ENCODE measurements at places on chromosomes 2 and 18. TPM values are rescaled to one million over a fixed set of nuclear protein-coding genes. Genes with fewer than 3 reads are reported as not detected.

GRCh38 chr2:110888411-110888810 is 156.0 kb downstream of the ACOXL start:
- DNase-seq, result no peak

FOXD4L1 gene
- not detected for total RNA-seq

DNA sequence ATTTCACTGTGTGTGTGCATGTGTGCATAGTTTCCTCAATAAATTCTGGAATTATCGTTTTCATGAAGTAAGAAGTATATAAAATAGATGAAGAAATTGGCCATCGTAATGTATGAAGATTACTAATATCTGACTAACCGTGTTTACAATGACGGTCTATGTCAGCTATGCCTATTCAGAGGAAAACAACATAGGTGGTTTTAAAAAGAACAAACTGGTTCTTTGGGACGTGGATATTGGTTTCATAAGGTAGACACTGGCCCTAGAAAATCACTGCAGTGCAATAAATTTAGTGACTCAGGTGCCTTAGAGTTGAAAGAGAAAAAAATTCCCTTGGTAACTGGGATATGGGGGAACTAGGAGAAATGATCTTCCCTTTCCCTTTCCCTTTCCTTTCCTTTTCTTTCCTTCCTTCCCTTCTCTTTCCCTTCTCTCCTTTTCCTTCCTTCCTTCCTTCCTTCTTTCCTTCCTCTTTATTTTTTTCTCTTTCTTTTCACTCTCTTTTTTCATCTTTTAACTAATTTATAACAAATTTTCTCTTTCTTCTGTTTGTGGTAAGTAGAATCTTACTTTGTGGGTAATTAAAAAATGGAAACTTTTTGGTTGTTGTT is 36.4 kb downstream of the MAP2 start:
- DNase-seq, result no peak

- DNase-seq, result peak; percentile 57
These were observed 27.1 kb downstream of the MTERF4 start for GRCh38 chr2:241074901-241075540.

GRCh38 chr18:62418258-62418657 is 93.1 kb downstream of the TNFRSF11A start:
- no peak for DNase-seq

RUFY4 gene
- total RNA-seq, result not detected

LRRTM1 gene
- total RNA-seq, result 29.1 TPM

TTC39C gene
- 21.6 TPM for total RNA-seq

- no peak for DNase-seq
These were observed 184.0 kb downstream of the PDE11A start for GRCh38 chr2:177888581-177888980.

NTSR2 gene
- total RNA-seq, result not detected

DNA sequence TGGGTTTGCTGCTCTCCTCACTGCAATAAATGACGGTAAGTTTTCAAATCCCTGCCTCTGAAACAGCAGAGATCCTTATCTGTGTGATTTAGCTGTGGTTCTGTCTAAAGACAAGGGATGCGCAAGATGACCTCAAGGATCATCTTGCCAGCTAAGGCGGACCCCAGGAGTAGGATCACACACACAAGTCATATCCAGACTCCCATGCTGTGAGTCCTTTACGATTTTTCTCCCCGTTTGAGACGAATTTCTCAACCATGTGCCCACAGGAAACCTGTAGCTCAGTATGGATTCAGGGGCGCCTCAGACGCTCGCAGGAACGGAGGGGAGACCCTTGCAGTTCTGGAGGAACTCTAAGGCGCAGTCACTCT is 11.1 kb upstream of the DCTN1 start:
- DNase-seq, result no peak

DNA sequence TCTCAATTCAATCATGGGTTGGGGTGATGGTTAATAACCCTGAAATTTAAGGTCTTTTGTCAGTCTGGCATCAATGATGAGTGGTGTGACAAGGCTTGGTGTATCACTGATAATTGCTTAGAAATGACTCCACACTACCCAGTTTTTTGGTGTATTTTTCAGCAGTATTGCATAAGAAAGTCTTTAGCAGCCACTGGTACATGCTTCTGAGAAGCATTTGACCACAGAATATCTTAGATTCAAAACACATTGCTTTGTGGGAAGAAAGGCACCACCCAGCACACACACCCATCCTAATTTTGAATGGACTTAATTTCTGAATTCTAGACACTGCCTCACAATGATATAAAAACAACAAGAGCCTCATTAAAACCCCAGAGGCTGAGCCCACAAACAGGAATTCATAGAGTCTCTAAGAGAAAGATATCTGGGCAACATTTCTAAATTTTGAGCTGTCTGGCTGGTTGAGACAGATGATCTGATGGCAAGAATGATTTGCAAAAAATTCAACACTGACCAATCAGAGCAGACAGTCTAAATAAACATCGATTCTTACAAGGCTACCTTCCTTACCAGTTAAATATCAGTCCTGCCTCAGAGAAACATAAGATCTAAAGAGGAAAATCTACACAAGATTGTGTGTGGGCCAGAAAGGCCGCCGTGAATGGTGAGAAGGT is 114.7 kb upstream of the CYP1B1 start:
- DNase-seq, result no peak

DNA sequence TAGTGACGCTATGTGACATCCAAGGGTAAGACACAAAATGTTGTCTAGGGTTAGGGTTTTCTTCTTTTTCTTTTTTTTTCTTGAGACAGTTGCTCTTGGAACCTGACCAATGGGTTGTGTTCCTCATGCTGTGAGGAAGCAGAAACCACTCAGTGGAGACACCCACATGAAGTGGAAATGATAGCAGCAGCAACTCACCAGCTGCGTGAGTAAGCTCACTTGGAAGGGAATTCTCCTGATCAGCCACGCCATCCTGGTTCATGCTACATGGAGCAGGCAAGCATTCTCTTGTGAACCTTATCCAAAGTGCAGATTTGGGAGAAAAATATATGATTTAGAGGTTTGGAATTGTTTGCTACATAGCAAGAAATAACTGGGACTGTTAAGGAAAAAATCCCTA is 863.7 kb downstream of the EPHA4 start:
- DNase-seq, result no peak

STAMBP gene
- 41.0 TPM for total RNA-seq

DNA sequence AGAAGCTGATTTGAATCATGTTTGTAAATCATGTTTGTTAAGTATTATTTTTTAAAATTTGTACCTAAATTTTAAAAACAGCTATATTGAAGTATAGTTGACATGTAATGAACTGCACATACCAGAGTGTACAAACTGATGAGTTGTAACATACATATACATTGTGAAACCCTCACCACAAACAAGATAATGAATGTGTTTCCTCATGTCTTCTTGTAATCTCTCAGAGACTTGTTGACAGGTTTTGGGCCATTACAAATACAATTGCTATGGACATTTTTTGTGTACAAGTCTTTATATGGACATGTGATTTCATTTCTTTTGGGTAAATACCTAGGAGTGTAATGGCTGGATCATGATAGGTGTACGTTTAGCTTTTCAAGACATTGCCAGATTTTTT is 21.5 kb downstream of the WDR43 start:
- no peak for DNase-seq

SOS1 gene
- total RNA-seq, result 63.8 TPM

DNA sequence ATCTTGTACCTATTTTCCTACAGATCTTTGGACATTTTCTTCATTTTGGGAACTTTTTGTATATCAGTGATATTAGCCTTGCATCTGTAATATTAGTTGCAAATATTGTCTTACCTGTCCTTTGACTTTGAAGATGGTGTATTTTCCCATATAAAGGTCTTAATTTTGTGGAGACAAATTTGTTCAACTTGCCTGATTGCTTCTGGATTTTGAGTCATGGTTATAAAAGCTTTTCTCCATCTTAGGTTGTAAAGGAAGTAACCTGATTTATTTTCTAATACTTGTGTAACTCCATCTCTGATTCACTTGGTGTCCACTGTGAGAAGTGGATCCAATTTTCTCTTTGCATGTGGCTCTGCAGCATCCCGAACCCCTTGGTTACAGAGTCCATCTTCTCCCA is 97.7 kb upstream of the OTOS start:
- no peak for DNase-seq

DNA sequence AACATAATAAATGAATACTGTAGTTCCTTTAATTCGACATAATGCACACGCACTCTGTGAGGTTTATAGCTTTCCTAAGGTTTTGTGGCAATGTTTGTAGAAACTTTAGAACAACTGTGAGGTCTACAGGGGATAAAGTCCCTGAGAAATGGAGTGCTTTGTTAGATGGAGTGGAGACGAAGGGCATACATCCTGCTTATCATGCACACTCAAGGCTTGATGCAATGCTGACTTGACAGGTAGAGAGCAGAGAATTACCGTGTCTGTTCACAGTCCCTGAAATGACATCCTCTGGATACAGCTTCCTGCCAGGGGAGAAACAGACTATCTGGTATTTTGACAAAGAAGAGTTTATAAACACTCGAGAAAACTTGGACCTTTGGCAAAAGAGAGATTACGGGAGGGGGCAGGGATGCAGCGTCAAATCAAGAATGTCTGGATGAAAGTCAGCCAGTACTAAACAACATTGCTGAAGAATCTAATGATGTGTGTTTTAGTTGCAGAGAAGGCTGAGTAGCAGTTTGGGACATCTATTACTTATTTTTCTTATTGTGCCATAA is 766.9 kb upstream of the ZEB2 start:
- DNase-seq, result no peak

DNA sequence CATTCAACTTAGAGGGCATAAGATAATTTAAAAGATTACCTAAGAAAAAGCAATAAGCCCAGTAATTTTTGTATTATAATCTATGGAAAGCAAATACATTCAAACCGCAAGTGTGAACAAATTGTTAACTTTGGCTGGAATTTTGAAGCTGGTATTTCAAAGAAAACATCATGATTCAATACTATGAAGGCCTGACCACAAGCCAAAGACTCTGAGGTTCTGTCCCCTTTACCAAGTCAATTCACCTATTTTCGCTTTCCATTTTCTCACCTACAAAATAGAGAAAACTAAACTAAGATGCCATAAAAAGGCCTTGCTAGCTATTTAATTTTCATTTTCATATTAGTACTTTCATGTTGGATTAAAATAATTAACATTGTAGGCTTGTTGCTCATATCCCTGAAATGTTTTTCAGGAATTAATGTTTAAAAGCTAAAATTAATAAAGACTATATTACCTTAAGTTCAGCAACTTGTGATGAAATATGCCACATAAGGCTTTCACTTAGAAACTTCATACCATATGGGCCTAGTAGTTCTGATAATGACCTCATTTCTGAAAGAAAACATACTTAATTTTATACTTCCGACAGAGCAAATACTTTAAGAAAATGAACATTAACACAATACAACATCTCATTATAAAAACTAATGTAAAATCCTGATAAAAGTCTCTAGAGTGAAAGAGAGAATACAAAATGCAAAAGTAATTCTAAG is 85.7 kb upstream of the FRZB start:
- DNase-seq, result no peak

DNPEP gene
- total RNA-seq, result 54.1 TPM

Data from type B pancreatic cell (in vitro differentiated cells).